ENCODE measurements at places on chromosomes 1 and 21.

GRCh38 chr1:1307261-1307922, 338 bp downstream of the ACAP3 start:
- H3K27me3 ChIP-seq = no peaks in the 10 kb centered on the region
- peaks cover 60% of the 10 kb centered on the region for H3K4me1 ChIP-seq
- no peak for DNase-seq
- peak overlapping the region; percentile 86 for H3K27ac ChIP-seq

DNA sequence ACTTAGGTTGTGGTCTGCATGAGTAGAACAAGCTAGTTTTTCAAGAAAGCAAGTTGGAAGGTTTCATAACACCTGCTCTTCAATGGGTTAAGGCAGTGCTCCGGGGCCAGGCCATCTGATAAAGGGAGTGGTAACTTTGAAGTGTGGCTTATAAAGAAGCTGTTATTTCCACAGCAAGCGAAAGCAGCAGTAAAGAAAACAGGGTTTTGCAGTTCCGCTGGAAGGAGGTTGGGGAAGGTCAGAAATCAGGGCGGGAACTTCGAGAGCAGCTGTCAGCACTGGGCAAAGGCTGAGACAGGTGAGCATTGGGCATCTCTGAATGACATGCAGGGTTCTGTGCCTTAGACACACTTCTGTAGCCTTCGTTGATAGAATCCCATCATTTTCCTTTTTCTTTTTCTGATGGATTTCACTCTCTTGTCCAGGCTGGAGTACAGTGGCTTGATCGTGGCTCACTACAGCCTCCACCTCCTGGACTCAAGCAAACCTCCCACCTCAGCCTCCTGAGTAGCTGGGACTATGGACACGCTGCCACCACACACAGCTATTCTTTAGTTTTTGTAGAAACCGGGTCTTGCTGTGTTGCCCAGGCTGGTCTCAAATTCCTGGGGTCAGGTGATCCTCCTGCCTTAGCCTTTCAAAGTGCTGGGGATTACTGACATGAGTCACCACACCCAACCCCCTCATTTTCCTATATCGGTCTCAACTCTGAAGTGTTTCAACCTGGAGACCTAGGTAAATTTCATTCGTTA, 20.5 kb downstream of the TMEM51 start:
- H3K36me3 ChIP-seq = no peaks in the 10 kb centered on the region
- no peak overlapping the region for H3K4me3 ChIP-seq
- H3K4me1 ChIP-seq = no peaks in the 10 kb centered on the region
- no peak for DNase-seq
- H3K27me3 ChIP-seq = no peaks in the 10 kb centered on the region
- H3K27ac ChIP-seq = no peak overlapping the region

- DNase-seq = no peak
- H3K27me3 ChIP-seq = no peaks in the 10 kb centered on the region
- no peak overlapping the region for H3K27ac ChIP-seq
- no peaks in the 10 kb centered on the region for H3K4me1 ChIP-seq
- H3K4me3 ChIP-seq = no peak overlapping the region
Observed at GRCh38 chr1:167238713-167239112, 18.0 kb downstream of the POU2F1 start.

DNA sequence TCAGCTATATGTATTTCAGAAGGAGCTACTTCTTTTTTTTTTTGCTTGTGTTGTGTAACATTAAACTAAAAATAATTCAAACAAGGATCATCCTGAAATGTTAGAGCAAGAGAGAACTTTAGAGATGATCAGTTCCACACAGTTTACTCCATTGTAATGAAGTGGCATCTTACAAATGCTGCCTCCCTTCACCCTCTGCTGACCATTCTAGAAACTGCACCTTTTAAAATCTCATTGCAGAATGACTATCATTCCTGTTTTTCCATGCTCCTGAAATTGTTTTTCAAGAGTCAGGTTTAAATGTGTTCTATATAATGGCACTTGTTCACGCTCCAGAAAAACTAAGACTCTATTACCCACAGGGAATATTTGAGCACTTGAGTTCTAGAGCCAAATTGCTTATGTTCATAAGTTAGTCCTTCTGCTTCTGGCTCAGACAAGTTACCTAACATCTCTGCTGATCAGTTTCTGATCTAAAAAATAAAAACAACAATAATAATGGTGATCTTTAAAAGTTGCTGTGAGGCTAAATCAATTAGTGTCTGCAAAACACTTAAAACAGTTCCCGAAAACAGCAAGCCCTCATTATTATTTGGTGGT, 21.5 kb upstream of the SLC44A5 start:
- no peak for DNase-seq
- H3K27me3 ChIP-seq = peaks cover under 1% of the 10 kb centered on the region
- no peaks in the 10 kb centered on the region for H3K4me1 ChIP-seq
- no peaks in the 10 kb centered on the region for H3K36me3 ChIP-seq
